NCI-H526 (cell line): ENCODE measurements at places on chromosomes 5 and 9.

- no peak for DNase-seq
Observed at GRCh38 chr5:154302161-154302560, 111.6 kb downstream of the GALNT10 start.

GRCh38 chr9:73093740-73094379, 57.8 kb upstream of the ANXA1 start:
- DNase-seq, result no peak

DNA sequence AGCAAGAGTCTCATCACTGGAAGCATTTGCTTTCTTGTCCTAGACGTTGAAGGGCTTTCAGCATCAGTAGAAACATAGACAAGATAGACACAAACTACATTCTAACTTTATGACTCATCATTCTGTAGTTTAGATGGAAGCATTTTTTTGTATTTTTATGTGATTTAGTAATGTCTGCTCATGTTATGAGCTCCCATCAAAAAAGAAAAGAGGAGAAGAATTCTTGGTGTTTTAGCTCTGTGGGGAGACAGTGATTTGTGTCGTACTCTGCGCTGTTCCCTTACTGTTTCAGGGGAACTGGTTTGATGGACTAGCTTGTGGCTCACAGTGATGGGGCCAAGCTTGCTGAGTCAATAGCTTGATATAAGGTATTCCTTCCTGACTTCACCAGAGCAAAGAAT, 159.2 kb upstream of the WWC1 start:
- no peak for DNase-seq

DNA sequence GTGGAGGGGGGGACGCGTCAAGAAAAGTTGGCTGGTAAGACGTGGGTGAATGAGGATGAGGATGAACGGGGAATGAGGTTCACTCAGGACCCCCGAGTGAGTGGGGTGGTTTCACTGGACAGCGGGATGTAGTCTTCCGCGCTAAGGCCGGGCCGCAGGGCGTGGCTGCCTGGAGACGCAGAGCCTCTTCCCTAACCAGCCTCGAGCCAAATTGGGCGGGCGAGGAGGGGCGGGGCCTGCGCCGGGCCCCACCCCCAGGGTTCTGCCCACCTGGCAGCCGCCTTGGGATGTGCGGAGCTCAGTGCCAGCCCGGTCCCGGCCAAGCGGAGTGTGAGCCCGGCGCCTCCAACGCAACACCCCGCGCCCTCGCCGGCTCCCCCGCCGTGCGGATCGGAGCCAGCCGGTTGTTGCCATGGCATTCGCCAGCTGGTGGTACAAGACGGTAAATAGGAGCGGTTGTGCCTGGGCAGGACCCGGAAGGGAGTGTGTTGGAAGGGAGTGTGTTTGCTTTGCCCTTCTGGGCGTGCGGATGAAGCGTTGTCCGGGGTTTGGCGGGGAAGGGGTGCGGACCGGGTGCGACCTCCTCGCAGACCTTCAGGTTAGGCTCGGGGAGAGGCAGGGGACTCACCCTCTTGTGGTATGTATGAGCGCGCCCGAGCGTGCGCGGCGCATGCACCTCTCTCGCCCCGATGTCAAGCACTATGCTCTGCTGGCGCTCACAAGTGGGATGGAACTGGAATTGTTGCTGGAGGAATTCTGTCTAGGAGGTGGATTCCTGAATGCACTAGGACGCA, 746 bp downstream of the CAST start:
- DNase-seq, result peak; percentile 44

- no peak for DNase-seq
Observed at GRCh38 chr5:5716665-5717064, 294.2 kb downstream of the ICE1 start.

- DNase-seq, result no peak
Observed at GRCh38 chr9:123927625-123928532, 2.0 kb downstream of the DENND1A start.

- no peak for DNase-seq
Observed at GRCh38 chr5:92991581-92992067, 589.4 kb downstream of the NR2F1-AS1 start.

DNA sequence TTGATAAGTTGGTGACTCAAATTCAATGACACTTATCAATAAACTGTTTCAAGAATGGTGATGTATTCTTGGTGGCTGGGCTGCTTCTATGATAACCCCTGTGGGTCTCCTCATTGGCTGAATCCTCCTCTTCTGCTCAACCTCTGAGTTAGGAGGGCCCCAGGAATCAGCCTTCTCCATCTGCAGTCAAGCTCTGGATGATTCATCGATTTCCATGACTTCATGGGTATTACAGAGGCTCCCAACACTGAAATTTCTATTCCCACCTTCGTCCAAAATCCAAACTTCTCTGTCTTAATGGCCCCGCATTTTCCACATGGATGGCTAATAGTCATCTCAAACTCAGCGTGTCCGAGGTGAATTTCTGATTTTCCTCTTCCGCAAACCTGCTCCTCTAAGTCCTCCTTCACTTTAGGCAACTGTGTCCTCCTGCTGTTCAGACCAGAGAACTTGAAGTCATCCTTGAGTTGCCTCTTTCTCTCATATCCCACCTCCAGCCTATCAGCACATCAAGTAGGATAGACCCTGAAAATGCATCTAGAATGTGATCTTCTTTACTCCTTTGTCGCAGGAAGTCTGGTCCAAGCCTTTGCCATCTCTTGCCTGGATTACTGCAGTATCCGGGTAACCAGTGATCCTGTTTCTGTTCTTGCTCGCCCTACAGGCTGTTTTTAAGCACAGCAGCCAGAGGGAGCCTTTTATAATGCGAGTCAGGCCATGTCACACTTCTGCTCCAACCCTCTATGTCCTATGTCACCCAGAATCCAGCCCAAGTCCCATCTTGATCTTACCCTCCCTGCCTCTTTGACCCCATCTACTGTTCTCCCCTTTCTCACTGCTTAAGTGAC, 41.4 kb upstream of the IL7R start:
- peak; percentile 63 for DNase-seq

DNA sequence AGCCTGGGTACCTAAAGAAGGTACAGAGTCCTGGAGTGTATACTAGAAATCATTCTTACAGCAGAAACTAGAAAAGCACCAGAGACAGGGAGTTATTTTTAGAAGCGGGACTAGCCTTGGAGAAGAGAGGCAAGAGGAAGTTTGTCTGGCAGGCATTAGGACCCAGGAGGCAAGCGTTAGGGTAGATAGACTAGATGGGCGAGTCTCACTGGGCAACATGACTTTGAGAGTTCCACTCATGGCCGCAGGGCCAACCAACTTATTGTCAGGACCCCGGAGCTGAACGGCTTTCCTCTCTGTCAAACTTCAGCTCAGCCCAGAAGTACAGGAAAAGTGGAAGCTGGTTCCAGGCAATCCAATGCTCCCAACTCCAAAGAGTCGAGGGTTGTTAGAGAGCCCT, 34.1 kb upstream of the NPR3 start:
- no peak for DNase-seq

DNA sequence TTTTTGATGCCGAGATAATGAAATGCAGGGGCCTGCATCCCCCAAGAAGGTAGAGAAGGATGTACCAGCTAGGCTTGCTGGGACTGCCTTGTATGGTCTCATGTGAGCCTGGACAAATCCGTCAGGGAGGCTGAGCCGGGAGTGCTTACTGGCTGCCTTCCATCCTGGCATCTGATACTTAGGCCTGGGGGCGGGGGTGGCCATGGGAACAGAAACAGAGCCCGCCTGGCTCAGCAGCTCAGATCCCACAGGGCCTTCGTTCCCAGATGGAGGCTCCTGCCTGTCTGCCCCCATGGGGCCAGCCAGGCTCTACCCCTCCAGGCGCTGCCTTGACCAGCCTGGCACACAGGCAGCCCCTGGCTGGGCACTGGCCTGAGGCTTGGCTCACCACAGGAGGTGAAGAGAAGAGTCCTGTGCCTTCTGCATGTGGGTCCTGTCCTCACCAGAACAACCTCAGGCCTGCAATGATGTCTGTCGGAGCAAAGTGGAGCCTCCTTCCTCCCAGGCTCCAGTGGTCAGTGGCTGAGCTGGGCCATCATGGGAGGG, 10.5 kb upstream of the SPATA31E1 start:
- DNase-seq, result no peak
